Activated CD4-positive, alpha-beta T cell treated with anti-CD3 and anti-CD28 coated beads, Interleukin-10, Interleukin-2, amounts not matched to agents 100 ng/mL and 50 ng/mL, durations not matched to agents 16 hours and 8 hours (primary cell): ENCODE measurements at places on chromosomes 3 and 15.
A peak's percentile ranks its signal among the peaks of the same experiment; 100 is the strongest.

DNA sequence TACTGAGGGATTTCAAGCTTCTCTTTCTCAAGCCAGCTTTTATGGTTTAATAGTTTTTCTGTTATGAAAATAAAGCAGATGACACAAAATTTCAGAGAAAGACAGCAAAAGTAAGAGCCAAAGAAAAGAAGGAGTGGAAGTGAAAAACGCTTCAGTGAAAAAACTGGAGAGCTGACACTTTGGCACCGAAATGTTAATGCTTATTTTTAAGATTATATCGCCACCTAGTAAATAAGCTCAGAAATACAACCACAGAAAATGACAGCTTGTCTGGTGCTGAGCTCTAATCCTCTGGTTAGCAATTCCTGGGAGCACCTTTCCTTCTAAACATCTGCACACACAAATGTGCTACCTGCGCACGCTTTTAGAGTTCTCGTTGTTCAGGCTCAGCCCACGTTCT lies 101.6 kb downstream of the ZPLD1 start:
- DNase-seq, result peak; percentile 23

DNA sequence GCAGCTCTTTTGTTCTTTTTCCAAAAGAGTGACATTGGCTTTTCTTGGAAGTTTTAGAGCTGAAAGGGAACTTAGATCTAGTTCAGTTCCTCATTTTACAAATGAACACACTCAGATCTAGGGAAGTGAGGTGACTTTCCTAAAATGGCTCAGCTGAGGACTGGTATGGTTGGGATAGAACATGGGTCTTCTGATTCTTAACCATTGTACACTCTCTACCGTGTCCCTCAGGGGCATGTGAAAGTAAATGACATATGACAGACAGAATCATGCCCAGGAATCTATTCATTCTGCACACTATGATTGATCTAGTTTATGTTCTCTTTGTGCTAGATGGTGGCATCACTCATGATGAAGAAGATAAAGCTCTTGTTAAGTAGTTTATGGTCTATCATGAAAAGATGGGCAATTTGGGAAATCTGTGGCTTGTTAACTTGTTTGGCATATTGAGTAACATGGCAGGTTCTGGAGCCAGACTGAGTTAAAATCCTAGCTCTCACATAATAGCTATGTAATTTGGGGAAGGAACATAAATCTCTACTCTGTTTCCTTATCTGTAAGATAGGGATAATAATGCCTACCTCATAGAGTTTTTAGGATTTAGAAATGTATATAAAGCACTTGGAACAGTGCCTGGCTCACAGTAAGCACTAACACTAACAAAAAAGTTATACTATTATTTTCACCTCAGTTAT lies 30.9 kb downstream of the UBE2E1 start:
- DNase-seq, result no peak

GRCh38 chr15:71588746-71589145 lies 221.6 kb upstream of the NR2E3 start:
- DNase-seq, result no peak

GRCh38 chr3:71724584-71725270 lies 475 bp downstream of the EIF4E3 start:
- peak; percentile 38 for DNase-seq

DNA sequence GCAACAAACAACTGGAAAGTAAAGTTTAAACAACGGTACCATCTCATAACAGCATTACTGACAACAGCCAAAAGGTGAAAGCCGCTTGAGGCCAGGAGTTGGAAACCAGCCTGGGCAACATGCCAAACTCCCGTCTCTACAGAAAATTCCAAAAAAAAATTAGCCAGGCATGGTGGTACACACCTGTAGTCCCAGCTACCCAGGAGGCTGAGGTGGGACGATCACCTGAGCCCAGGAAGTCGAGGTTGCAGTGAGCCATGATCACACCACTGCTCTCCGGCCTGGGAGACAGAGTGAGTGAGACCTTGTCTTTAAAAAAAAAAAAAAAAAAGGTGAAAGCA lies 4.4 kb downstream of the TNK2 start:
- DNase-seq, result no peak

GRCh38 chr15:42106288-42106687 lies 11.9 kb upstream of the PLA2G4D start:
- no peak for DNase-seq

- DNase-seq, result no peak
Measured at GRCh38 chr3:102255736-102256135, 179.1 kb upstream of the ZPLD1 start.

GRCh38 chr3:195039180-195039843 lies 231.6 kb downstream of the XXYLT1 start:
- DNase-seq, result no peak

DNA sequence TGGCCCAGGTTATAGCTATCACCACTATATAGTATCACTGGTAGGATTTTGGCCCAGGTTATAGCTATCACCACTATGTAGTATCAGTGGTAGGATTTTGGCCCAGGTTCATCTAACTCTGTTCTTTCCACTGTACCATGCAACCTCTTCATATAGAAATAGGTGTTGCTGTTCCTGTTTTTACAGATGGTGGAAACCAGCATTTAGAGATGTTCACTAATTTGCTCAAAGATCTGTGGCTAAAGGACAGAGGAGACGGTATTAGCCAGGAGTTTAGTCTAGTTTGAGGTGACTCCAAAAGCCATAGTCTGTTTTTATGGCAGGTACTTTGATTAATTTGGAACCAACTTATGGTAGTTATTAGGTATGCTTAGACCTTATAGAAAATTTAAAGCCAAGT lies 3.1 kb downstream of the LRCH3 start:
- DNase-seq, result no peak

- DNase-seq, result no peak
Measured at GRCh38 chr3:23944007-23944783, 891 bp upstream of the NR1D2 start.

GRCh38 chr3:45321607-45322391 lies 66.6 kb upstream of the LARS2 start:
- no peak for DNase-seq

DNA sequence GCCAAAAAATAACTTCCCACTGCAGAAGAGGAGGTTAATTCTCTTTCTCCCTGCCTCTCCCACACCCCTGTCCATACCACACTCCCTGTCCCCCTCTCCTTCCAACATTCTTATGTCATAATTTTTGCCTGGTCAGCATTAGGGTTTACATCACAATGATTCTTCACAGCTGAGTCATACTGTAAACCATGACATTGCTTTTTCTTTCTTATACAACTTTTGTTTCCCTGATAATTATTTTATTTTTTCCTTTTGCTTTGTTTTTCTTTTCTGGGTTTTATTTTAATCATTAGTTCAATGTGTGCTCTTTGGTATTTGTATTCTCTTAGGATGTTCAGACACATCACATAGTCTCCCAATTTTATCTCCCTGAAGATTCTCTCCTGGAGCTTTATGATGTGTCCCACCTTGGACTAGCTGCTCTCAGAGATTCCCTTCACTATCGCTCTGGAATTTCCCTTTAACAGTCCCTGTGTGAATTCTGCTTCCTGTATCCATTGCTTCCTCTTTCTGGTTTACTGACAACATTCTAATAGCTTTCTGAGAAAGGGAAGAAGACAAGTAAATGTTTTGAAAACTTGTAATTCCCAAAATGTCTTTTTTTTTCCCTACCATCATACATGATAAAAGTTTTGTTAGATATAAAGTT lies 70.7 kb downstream of the SOX2 start:
- DNase-seq, result no peak

- DNase-seq, result no peak
Measured at GRCh38 chr3:46987319-46987742, 7.9 kb downstream of the NBEAL2 start.

GRCh38 chr15:40325700-40326099 lies 2.2 kb downstream of the INAFM2 start:
- DNase-seq, result no peak

GRCh38 chr15:90545095-90545494 lies 15.4 kb downstream of the CRTC3 start:
- DNase-seq, result peak; percentile 13

GRCh38 chr15:90191794-90192509 lies 9.2 kb upstream of the SEMA4B start:
- DNase-seq, result peak; percentile 21

- DNase-seq, result peak; percentile 10
Measured at GRCh38 chr3:45499529-45499928, 95.0 kb upstream of the LIMD1 start.

- peak; percentile 20 for DNase-seq
Measured at GRCh38 chr3:155995525-155996370, 124.6 kb upstream of the KCNAB1 start.

DNA sequence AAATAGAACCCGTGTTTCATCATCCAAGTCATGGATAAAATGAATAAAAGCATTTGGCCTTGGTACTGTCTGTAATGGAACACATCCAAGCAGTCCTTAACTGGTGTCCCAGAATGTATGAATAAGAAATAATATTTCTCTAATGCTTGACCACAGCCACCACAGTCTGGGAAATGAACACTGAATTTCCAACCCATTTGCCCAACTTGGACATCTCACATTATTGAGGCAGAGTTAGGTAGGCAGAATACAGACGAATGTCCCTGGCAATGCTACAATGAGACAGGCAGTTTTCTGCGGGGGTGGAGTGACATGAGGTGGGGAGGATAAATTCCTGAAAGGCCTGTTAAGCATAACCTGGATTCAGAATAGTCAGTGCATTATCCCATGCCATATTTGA lies 245.7 kb downstream of the ZIC1 start:
- no peak for DNase-seq

DNA sequence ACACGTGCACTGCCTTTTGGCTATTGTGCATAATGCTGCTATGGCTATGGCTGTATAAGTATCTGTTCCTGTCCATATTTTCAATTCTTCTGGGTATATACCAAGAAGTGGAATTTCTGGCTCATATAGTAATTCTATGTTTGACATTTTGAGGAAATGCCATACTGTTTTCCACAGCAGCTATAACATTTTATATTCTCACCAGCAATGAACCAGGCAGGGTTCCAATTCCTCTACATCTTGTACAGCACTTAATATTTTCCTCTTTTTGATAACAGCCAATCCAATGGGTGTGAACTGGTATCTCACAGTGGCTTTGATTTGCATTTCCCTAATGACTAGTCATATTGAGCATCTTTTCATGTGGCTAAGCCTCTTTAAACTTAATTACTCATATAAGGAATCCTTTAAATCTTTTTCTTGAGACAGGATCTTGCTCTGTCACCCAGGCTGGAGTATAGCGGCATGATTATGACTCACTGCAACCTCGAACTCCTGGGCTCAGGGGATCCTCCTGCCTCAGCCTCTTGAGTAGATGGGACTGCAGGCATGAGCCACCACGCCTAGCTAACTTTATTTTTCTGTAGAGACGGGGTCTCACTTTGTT lies 38.1 kb upstream of the IGDCC4 start:
- DNase-seq, result peak; percentile 80

DNA sequence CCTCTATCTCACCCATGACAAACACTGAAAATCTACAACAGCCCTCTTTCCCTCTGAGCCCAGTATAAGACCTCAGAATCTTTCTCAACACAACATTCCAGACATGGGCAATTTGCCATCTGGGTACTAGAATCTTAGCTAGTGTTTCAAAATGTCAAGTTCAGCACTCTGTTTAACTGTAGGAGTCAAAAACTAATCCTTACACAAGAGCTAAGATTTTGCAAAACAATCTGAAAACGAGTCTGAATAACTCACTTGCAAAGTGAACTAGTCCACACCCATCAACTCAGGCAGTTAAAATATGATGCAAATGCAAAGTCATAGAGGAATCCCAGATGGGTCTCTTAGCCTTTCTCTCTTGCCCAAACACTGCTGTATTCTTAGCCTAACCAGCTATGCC lies 67.8 kb downstream of the GPR176 start:
- DNase-seq, result no peak

DNA sequence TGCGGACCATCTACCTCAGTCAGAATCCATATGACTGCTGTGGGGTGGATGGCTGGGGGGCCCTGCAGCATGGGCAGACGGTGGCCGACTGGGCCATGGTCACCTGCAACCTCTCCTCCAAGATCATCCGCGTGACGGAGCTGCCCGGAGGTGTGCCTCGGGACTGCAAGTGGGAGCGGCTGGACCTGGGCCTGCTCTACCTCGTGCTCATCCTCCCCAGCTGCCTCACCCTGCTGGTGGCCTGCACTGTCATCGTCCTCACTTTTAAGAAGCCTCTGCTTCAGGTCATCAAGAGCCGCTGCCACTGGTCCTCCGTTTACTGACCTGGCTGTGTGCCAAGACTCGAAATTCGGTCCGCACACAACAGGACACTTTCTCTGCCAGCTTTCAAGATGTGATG lies 21.9 kb downstream of the NRROS start:
- DNase-seq, result no peak

DNA sequence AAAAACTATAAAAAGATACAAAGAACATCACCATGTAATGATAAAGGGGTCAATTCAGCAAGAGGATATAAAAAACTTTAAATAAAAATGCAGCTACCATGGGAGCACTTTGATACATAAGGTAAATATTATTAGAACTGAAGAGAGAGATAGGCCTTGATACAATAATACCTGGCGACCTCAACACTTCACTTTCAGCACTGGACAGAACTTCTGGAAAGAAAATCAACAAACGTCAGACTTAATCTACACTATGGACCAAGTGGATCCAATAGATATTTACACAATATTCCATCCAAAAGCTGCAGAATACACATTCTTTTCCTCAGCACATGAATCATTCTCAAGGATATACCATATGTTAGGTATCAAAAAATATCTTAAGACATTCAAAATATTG lies 42.0 kb downstream of the WDR49 start:
- no peak for DNase-seq

GRCh38 chr15:84765675-84766074 lies 17.3 kb downstream of the ZNF592 start:
- no peak for DNase-seq

GRCh38 chr15:30896211-30896606 lies 7.5 kb upstream of the FAN1 start:
- no peak for DNase-seq
